ENCODE measurements at places on chromosomes 3 and 15. TPM values are rescaled to one million over a fixed set of nuclear protein-coding genes. Genes with fewer than 3 reads are reported as not detected.

The SAXO2 gene
- total RNA-seq = under 0.01 TPM

GRCh38 chr15:74843891-74844299, 939 bp upstream of the ULK3 start:
- no peak for DNase-seq

DNA sequence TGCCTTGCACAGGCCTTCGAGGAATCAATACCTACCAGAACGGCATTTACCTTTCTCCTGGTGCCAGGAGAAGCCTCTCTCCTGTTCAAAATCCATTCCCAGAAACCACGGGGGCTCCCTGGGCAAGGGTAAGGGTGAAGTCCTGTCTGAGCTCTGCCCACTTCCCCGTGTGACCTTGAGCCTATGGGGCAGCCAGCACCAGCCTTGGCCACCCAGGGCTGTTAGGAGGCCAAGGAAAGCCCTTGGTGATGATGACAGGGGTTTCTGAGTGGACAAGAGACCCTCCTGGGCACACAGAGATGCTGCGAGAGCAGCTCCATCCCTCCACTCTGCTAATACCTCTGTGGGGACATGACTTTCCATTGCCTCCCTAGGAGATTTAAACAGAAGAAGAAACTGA, 5.9 kb downstream of the SCN5A start:
- DNase-seq = no peak

- no peak for DNase-seq
Measured at GRCh38 chr3:52353291-52353855, 37.3 kb downstream of the DNAH1 start.

DNA sequence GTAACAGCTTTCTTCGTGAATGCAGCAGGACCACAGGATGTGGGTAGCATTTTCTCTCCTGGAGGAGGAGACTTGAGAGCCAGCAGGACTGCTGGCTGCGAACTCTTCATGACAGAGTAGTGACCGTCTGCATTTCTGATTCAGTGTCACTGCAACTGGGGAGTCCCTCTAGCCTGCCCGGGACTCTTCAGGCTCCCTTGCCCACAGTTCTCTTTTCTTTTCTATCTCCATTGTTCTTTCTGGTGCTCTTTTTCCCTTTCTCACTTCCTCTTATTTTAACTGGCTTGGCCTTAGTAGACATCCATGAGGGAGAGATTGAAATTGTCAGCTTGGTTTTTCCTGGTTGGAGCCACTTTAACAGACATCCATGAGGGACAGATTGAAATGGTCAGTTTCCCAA, 49.9 kb upstream of the P2RY1 start:
- no peak for DNase-seq

The SOX14 gene
- total RNA-seq = not detected

The PLA2G4E gene
- total RNA-seq = not detected

The MYD88 gene
- total RNA-seq = 22.7 TPM

The ZPLD1 gene
- 74.8 TPM for total RNA-seq
